ENCODE measurements at places on chromosomes 4 and X.

DNA sequence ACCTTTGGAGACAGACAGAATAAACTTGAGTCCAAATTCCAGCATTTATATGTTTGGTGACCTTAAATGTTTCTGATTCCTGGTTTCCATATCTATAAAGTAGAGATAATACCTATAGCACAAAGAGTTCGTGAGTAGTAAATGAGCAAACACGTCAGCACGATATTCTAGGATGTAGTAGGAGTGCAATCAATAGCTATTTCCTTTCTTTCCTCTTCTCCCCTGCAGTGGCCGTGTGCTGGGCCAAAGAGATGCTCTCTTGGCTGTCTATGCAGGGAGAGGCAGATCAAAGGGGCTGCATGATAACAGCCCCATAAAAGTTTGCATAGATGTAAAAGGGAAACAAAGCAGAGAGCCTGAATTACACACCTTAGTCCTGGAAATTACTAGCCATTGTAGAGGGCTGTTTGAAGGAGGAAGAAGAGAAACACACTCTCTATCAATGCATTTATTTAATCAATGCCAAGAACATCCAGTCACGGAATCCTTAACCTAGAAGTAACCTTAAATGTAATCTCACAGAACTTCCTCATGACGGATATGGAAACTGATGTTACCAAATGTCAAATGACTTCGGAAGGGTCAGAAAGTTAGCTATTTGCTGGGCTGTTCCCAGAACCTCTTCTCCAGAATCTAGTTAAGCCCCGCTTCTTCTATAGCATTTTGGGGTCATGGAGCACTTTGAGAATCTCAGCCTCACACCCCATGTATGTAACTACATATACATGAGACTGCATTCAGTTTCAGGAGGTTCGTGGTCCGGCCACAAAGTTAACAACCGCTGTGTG is 35.5 kb upstream of the PLAC8 start:
- DNase-seq = no peak

DNA sequence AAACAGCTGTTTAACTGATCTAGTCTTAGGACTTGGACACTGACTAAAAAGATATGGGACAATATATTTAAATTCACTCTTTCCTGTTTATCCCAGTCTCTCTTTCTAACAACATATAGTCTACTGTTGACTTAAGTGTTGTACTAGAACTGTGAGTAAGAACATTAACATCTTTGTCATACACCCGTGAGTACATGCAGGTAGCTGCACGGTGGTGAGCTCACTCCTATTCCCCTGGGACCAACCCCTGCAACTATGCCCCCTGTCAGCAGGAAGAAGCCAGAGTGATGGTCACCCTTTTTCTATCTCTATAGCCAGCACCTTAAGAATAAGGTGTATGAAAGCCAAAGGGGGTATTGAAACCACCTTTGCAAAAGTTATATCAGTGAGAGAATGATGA is 17.6 kb downstream of the TBL1X start:
- DNase-seq = no peak

- no peak for DNase-seq
Observed at GRCh38 chr4:71518283-71518989, 179.6 kb downstream of the SLC4A4 start.

DNA sequence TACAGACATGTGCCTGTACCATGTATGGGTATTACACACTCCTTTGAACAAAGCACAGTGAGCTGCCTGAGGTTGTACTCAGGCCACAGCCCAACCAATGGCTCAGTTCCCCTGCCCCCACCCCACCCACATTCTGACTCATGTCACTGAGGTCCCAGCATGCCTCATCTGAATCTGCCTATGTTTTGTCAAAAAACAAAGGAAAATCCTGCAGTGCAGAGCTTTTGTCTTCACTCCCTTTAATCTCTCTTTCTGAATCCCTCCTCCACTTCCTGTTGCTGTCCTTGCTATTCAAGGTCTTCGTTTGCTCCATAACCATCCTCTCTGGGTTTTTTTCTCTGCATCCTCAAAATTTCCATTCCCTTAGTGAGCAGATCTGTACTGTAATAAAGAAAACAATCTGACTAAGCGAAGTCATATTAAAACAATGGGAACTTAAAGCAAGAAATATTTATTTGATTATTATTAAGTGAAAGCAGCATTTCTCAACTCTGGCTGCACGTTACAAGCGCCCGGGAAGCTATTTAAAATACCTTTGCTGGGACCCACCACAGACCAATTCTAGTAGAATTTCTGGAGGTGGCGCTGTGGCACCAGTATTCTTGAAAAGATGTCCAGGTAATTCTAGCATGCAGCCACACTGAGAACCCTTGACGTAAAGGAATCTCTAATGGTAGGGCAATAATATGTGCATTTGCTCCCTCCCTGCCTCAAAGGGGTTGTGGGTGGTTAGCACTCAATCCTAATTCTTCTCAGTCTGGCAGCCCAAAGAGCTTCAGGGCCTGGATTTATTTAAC is 8.7 kb downstream of the GUCY2F start:
- DNase-seq = no peak

DNA sequence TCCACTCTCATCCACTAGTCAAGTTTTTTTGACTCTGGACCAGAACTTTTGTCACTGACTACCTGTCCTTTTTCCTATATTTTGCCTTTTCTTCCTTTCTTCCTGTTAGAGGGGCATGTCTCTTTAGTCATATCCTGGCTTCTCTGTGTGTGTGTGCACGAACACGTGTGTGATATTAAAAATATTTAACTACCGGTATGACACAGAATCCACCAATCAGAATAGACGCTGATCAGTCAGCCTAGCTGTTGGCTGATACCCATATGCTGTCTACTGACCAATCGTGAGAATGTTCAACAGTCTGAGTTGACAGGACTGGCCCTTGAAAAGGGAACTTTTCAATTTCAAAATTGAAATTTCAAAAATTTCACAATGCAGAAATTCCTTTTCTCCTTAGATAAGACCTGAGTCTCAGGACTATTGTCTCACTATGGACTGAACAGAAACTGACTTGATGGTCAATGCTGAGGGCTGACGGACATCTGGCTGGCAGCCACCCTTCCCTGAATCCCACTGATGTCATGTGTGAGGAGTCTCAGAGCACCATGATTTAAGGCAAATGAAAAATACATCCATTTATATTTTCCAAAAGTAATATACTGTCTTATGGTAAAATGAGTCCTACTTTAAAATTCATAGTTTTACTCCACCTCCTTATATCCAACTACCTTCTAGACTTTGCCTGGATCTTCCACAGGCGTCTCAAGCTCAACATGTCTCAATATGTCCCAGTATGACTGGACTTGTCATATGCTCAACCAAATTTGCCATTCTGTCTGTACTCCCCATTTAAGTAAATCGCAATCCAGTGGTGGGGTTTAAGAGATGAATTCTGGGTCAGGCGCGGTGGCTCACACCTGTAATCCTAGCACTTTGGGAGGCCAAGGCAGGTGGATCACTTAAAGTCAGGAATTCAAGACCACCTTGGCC is 78.0 kb downstream of the CHRNA9 start:
- DNase-seq = no peak

- no peak for DNase-seq
Observed at GRCh38 chr4:69120870-69121269, 24.6 kb downstream of the UGT2B7 start.

GRCh38 chr4:149005191-149005590 is 563.0 kb upstream of the NR3C2 start:
- no peak for DNase-seq

DNA sequence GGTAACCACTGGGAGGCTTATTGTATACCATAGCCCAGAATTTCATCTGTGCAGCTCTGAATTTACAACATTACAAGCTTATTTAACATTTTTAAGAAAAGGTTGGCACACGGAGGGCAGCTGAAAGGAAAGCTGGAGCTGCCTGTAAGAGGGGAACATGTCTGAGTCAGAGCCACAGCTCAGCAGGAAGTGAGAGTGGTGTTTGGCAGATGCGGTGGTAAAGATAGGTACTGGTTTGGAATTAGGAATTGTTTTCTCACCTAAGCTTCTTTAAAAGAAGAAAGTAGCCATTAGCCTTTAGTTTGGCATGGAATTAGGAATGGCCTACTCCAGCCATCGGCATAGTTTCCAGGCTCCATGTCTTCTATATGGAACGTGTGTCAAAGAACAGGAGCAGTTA is 172.5 kb upstream of the ANXA3 start:
- no peak for DNase-seq

DNA sequence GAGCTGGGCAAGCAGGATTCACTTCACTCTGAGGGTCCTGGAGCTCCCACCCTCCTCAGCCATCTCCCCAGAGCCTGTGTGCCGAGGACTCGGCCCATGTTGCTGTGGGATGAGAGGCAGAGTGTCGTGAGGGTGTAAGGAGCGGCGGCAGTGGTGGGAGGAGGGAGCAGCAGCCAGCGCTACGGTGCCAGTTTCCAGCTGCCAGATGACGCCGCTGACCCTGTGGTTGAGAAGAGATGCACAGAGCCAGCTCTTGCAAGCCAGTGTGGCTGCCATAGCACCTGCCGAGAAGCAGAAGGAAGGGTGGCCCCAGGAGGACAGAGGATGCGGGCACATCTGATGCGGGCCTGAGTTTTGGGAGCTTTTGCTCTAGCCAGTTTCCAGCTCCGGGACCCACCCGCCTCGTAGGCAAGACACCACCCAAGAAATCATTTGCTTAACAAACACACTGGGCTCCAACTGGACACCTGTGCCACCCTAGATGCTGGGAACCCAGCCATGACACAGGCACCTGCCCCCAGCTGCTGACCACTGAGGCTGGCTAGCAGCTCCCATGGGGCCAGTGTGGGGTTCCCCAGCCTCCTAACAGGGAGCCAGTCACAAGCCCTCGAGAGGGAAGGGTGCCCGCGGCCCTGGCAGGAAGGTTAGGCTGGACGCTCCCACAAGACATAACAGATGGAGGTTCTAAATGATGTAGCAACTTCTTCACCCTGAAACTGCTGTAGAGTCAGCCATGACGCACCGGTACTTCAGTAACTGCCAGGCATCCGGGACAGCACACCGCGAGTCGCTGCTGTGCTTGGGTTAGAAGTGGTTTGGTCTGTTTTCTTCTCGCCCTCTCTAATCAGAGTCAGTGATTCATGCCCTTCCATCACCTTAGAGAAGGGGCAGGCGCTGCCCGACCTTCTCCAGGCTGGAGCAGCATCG is 8.9 kb downstream of the MSANTD1 start:
- DNase-seq = no peak

- no peak for DNase-seq
Observed at GRCh38 chr4:112766422-112766821, 129.5 kb downstream of the LARP7 start.

- DNase-seq = no peak
Observed at GRCh38 chr4:6264225-6264540, 5.5 kb upstream of the WFS1 start.

- DNase-seq = no peak
Observed at GRCh38 chrX:19334945-19335626, 8.6 kb upstream of the PDHA1 start.

GRCh38 chr4:147361726-147362125 is 119.2 kb upstream of the EDNRA start:
- no peak for DNase-seq

DNA sequence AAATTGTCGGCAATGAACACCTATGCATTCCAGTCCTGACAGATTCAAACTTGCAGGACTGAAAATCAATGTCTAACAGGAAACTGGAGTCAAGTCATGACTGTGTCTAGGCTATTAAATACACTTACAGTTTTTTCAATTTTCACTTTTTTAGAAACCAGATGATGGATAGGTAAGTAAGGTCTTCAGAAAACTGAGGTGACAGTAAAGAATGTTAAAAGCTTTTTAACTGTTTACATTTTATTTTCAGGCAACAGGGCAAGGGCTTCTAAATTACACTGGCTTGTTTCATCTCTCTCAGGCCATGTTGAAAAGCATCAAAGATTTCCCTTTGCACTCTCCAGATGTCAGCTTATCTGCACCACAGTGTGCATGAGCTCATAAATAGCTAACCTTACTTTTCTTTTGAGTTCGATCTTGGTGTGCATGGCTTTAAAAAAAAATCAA is 65.2 kb downstream of the SEC24D start:
- no peak for DNase-seq

DNA sequence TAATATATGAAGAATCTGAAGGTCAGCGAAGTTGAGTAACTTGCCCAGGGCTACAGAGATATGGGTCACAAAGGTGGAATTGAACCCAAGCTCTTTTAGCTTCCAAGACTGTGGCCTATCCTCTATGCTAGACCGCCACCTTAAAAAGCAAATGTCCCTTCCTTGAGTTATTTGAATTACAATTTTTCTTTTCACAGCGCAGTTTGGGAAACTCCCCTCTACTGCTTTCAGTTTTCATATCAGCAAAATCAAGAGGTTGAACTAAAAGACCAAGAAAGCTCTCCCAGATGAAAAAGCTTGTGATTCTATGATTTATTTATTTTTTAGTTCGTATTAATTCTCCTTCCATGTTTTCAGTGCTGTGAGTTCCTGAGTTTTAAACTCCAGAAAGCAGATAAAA is 174.5 kb upstream of the C1QTNF7 start:
- no peak for DNase-seq

- DNase-seq = no peak
Observed at GRCh38 chrX:15336023-15336413, 695 bp upstream of the PIGA start.
